ENCODE measurements at places on chromosomes 2 and 18.

DNA sequence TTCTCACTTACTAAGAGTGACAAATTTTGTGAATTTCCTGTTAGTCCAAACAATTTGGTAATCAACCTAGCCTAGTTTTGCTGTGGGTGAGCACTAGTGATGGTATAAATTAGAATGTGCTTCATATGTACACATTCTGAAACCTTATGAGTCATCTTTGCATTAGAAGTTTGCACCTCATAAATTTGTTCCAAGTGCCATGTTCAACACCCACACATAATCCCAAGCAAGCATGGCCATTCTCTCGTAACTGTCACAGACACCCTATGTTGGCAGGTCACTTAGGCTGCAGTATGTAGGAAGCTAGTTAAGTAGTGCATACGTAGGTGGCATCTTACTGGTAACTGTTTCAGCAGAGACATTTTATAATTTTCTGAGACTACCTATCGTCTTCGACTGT lies 46.9 kb downstream of the NAB1 start:
- no peak for DNase-seq

GRCh38 chr18:3319399-3319798 lies 57.5 kb downstream of the MYL12B start:
- DNase-seq: no peak

GRCh38 chr2:206255003-206255402 lies 19.5 kb upstream of the ZDBF2 start:
- no peak for DNase-seq

DNA sequence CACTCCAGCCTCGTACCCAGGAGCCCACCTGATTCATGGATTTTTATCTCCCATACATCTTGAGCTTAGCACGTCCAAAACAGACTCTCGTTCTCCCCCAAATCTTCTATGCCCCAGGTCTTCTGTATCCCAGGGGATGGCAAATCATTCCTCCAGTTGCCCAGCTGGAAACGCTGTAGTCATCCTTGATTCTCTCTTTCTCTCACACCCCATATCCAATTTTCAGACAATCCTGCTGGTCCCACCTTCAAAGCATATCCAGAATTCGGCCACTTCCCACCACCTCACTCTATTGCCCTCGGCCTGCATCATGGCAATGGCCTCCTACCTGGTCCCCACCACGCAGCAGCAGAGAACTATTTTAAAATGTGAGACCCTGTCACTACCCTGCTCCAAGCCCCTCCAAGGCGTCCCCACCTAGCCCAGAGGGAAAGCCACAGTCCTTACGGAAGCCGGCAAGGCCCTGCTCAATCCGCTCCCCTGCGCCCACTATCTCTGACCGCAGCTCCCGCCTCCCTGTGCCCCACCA lies 1.4 kb upstream of the GRHL1 start:
- DNase-seq: no peak

- no peak for DNase-seq
These were observed 32.8 kb downstream of the FMNL2 start for GRCh38 chr2:152367547-152368390.

DNA sequence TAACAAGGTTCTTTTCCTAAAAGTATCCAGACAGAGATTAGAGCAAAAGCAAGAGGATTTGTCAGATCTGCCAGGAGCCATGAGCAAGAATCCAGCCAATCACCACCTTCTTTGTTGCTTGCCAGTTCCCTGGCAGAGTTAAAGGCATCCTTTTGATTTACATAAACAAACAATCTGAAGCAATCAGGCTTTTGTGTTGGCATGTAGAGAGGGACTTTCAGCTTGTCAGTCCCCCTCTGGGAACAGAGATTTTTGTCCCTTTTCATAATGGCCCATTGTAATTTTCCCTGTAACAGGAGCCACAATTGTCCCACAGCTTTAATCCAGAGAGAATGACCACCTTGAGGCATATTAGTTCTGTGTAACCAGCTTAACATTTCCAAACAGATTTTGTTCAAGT lies at the start of gene ERMN:
Gene ERMN (minus strand): TSS at position 39 of the 400 bp plus-strand sequence. CDS start 182 bp downstream, outside the sequence.
- no peak for DNase-seq

DNA sequence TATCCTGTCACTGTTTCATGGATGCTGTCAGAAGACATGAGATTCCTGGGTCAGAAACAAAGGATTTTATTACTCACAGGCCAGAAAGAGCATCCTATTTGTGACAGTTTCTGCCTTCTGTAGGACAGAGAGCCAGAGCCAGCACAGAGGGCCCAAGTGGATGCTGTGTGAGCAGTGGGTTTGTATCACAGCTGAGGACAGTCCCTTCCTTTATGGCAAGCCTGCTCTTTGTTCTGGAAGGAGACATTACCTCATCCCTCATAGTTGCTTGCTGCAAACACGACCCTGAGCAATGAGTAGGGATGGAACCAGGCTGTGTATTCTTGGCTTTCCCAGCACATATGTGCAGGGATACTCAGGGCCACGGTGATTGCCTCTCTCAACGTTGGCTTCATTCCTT lies 41.6 kb downstream of the ARHGEF4 start:
- DNase-seq: no peak

DNA sequence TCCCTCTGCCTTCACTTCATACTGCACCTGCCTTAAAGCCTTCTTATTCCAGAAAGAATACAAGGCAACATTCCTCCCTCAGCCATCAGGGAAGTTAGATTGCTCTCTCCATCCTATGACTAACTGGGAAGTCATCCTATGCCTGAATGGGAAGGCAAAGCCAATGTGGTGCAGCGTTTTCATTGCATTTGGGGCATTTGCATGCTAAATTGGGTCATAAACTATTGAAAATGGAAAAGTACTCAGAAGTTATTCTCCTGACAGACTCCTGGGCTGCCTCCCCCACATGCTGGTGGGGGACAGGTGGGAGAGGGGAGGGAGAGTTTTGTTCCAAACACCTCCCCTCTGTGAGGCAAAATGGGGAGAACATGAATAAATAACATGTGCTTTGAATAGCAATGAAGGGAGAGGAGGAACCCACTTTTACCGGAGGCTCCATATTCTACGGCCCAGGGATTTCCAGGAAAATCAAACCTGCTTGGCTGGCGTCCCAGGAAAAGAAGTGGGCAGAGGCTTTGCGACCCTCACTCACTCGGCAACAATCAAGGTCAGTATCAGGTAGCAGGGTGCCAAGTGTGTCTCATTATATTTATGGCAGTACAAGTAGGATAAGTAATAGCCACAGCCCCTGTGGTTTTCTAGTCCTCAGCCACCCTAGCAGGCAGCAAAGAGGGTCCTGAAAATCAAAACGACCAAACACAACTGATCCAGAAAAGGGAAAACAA lies 84.1 kb downstream of the BOD1L2 start:
- DNase-seq: no peak

DNA sequence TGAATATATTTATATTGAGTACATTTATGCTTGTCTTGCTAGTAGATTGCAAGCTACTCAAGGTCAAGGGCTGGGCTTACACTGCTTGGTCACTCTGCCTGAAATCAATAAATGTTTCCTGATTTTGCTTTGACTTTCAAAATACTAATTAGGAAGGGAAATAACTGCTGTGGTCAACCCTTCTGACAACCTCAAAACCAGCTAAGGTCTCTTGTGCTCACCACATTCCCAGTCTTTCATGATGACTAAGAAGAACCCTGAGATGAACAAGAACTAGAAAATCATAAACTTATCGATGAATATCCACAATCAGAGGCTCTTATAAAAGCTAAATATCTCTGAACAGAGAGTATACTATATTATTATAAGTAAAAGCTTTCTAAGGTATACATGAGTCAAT lies 33.3 kb downstream of the ABCB11 start:
- no peak for DNase-seq

DNA sequence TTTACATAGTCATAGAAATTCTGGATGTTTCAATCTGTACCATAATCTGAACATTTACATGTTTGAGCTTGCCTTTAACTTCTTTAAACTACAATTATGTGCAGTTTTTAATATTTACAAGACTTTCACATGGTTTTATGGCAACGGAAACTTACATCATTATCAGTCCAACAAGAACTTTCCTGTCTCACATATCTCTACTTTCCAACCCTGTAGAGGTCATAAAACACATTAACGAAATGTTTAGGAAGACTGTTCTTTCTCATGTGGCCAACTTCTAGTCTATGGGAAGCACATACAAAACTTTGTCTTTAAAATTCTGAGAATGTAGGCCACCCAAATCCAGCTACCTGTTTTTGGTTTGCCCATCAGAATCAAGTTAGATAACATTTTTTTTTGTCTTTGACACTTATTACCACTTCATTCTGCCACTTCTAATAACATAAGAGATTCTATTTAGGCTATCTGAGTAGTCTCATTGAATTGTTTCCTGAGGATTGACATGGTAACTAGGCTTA lies 693.2 kb downstream of the KCNJ3 start:
- no peak for DNase-seq

DNA sequence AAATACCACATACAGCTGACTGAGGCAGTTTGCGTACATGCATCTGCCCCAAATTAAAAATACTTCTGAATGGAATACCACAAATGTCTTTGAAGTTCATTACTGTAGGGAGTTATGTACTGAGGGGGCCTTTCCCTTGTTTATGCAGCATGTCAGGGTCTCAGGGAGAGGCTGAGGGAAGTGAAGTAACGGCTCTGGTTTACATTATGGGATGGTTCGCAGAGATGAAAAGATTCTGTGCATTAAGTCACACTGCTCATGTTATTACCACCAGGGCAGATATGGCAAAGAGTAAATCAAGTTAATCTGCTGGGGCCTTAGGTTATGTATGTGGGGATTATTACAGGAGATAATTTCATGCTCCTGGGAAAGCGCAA lies 385.9 kb upstream of the RND3 start:
- no peak for DNase-seq

All from AG09319 (cell line).